ENCODE measurements at places on chromosomes 6 and 20.

GRCh38 chr6:19827247-19827646 is 9.9 kb upstream of the ID4 start:
- no peak for DNase-seq

GRCh38 chr6:5623769-5624168 is 362.5 kb downstream of the FARS2 start:
- DNase-seq = no peak

- no peak for DNase-seq
These were observed 136.6 kb downstream of the COL9A1 start for GRCh38 chr6:70166088-70166958.

DNA sequence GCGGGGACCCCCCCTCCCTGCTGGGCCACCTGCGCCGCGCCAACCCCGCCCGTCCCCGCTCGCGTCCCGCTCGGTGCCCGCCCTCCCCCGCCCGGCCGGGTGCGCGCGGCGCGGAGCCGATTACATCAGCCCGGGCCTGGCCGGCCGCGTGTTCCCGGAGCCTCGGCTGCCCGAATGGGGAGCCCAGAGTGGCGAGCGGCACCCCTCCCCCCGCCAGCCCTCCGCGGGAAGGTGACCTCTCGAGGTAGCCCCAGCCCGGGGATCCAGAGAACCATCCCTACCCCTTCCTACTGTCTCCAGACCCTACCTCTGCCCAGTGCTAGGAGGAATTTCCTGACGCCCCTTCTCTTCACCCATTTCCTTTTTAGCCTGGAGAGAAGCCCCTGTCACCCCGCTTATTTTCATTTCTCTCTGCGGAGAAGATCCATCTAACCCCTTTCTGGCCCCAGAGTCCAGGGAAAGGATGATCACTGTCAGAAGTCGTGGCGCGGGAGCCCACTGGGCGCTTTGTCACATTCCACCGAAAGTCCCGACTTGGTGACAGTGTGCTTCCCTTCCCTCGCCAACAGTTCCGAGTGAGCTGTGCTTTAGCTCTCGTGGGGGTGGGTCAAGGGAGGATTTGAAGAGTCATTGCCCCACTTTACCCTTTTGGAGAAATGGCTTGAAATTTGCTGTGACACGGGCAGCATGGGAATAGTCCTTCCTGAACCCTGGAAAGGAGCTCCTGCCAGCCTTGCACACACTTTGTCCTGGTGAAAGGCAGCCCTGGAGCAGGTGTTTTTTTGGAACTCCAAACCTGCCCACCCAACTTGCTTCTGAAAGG is 2.1 kb downstream of the VEGFA start:
- DNase-seq = peak; percentile 36
